ENCODE measurements at places on chromosomes 4 and X.

DNA sequence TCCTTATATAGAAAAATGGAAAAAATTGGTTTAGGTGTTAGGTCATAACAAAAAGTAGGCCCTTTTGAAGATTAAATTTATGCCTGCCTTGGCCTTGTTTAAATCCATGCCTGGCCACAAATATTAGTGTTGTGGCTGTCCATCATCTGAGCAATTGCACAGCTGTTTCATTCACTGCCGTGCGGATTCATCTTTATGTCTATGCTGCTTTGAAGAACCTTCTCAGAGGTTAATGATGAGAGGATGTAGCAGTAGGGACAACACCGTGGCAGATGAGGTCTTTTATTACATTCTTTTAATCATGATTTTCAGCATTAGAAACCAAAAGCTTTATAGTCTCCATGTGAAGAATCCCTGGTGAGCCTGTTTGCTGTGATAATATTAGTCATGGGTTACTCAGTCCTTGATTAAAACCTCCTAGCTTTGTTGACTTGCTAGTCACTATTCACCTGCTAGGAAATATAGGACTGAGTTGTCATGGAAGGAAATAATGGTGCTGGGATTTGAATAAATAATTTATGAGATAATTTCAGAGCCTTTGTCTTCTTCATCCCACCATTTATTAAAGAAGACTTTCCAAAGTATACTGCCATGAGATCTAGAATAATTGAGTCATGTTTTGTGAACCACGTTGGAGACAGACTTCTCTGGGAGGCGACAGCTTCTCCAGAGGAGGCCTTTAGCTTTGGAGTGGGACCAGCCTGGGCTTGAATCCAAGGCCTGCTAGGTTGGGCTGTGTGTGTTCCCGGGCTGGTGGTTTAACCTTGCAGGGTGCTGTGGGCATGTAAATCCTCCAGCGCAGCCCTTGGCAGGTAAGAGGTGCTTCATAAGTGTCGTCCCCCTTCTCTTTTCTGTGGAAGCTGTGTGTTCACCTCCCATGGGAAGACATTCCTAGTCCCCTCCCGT, 53.5 kb downstream of the PTTG2 start:
- DNase-seq = no peak

DNA sequence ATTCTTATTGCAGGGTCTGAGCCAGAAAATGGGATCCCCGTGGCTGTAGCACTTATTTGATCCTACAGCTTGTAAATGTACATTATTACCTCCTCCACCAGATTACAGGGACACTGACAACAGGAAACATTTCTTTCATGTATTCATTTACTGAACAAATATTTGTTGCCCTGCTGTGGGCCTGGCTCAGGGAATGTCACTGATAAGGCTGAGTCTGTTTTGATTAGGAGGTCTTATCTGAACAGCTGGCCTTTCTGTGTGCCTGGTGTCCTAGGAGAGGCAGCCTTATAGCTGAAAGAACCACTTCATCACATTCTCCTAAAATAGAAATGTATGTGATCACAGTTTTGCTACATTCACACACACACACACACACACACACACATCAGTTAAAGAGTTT, 45.5 kb upstream of the PROM1 start:
- no peak for DNase-seq

- DNase-seq = no peak
Measured at GRCh38 chrX:153776611-153777045, 4.2 kb upstream of the SRPK3 start.

DNA sequence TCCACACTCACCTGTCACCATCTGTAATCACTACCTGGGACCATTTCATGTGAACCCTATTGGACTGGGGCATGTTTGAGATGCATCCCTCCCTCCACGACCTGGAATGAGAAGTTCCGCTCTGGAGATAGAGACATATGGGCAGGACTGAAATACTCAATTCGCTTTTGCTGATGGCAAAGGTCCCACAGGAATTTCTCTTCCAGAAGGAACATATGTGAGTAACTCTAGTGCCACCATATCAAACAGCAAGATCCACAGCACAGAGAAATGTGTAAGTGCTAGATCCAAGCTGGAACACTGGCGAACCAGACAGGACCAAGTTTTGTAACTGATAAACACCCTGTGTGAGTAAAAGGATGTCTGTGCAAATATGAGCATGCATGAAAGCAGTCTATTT, 43.9 kb downstream of the SEL1L3 start:
- no peak for DNase-seq

- DNase-seq = no peak
Measured at GRCh38 chr4:2066571-2067445, 7.7 kb downstream of the NAT8L start.

- DNase-seq = no peak
Measured at GRCh38 chr4:150584111-150584915, 2.4 kb downstream of the MAB21L2 start.

GRCh38 chr4:22458098-22458497, 57.8 kb downstream of the ADGRA3 start:
- DNase-seq = no peak

GRCh38 chr4:60897415-60897814, 302.7 kb upstream of the ADGRL3 start:
- no peak for DNase-seq

DNA sequence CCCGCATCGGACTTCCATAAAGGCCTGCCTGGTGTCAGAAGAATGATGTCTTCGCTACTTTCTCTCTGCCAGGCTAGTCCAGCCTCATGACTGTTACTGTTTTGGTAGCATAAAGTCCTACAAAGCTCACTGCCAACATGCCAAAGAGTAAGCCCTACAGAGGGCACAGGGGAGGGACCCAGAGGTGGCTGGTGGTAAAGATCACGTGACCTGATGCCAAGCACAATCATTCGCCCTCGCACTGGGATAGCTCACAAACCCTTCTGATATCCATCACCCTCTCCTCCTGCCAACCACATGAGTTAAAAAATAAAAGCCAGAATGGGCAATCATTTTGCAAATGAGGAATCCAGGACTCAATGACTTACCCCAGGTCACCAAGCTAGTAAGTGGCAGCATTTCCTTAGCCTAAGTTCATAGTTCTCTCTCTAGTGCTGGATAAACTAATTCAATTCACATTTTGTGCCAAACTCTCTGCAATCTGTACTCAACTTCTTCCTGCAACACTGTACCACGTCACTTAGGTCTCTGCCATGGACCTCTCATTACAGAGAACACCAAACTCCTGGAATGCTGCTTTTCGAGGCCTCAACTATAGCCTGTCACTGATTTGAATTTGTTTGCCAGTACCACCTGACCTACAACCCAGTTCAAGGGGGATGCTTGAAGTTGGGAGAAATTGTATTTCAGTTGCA, 178.1 kb downstream of the SH3KBP1 start:
- DNase-seq = no peak

GRCh38 chr4:68463796-68464195, 16.5 kb downstream of the TMPRSS11E start:
- no peak for DNase-seq

DNA sequence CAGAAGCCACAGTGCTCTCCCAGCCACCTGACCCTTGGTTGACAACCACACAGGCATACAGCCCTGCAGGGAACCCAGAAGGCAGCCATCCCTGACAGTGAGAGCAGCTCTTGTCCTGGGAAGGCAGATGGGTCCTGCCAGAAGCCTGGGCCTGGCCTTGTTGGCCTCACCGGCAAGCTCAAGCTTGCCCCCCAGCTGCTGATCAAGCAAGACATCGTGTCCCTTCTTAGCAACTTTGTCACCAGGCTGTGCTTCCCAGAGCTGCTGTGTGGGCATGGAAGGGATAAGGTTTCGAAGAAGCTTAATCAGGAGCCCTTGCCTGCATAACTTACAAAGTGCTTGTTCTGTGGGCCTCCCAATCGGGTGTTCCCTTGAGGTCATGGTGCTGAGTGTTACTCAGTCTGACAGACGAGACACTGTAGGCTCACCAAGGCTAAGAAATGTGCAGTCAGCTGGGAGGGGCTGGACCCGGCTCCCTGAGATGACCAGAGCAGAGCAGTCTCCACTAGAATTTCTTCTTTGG, 6.8 kb upstream of the ABLIM2 start:
- DNase-seq = no peak

- DNase-seq = no peak
Measured at GRCh38 chr4:109412776-109413175, 20.8 kb upstream of the SEC24B start.

DNA sequence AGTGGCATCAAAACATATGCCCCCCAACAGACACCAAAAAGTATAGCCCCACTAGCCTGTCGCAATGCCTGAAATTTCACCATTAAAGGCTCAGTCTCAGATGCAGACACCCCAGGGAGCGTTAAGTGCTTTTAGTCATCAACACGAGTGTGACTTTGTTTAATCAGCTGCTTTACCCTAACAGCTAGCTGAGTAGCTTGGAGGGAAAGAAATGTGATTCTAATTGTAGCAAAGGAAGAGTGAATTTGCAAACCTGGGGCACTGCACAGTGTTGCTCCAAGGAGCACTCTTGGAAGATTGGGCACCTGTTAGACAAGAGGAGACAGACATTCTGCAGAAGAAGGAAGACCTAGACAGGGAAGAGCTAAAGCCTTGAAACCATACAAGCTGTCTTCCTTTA, 145.1 kb downstream of the BEND2 start:
- no peak for DNase-seq

- DNase-seq = no peak
Measured at GRCh38 chr4:1269209-1269608, 20.3 kb upstream of the CTBP1 start.

DNA sequence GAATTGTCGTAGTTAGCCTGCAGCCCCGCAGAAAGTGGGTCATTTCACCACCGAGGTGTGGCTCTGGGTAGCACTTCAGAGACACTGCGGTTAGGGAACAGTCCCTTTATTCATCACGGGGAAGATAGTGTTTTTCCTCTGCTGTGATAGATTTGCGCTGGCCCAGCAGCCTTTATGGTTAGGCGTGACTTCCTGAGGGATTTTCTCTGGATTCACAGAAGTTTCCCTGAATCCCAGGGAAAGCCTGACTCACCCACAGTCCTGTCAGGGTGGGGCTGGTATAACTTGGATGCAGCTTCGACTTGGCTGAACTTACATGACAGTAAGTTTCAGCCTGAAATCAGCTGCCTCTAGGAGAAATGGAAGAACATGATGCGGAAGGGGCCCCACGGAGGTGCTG, 196.3 kb upstream of the HHIP start:
- DNase-seq = no peak

DNA sequence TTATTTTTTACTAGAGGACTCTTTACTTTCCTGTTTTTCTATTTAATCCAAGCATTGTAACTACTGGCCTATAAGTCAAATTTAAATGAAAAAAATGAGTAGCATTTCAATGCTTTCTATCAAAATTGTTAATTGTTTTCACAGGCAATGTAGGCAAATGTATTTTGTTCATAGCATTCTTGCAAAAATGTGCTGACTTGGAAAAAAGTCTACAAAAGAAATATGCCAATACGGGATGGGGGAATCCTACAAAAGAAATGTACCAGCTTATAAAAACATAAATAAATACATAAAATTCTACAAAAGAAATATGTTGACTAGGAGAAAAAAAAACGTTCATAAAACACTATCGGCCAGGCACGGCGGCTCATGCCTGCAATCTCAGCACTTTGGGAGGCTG, 14.9 kb upstream of the S100G start:
- no peak for DNase-seq

- no peak for DNase-seq
Measured at GRCh38 chr4:46870411-46870810, 38.6 kb downstream of the COX7B2 start.

DNA sequence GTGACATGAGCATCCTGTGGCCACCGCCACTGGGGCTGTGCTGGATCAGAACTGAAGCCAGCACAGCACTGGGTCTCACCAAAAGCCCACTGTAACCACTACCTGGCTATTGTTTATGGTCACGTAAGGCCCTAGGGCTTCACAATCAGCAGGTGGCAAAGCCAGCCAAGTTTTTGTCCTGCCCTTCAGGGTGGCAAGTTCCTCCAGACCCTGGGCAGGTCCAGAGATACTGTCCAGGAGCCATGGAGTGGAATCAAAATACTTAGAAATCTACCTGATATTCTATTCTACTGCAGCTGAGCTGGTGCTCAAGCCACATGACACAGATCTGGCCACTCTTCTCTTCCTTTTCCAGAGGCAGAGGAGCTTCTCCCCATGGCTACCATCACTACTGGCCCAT, 121.2 kb upstream of the CXXC4 start:
- DNase-seq = no peak

DNA sequence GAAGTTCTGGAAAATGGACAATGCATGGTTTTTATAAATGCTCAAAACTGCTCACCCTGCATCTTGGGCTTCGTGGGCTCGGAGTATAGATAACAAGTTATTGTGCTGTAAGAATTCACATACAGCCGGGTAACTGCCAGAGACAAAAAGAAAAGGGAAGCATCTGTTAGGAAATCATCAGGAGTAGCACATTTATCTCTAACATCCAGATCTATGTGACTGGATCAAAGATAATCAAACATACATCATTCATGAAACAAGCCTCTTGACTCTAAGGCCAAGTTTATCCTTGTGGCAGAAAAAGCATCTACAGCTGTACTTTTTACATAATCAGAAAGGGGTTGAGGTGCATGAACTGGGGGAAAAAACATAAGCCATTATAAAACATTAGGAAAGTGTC, 264.2 kb downstream of the PPP3CA start:
- DNase-seq = no peak

Data from CD4-positive, alpha-beta T cell treated with Interleukin-6 at 100 ng/mL for 8 hours (primary cell).